ENCODE measurements at places on chromosomes 2 and 18. TPM values are rescaled to one million over a fixed set of nuclear protein-coding genes. Genes with fewer than 3 reads are reported as not detected.

Gene KIF1A
- total RNA-seq, result 2.5 TPM

Gene EPHA4
- total RNA-seq, result 2.2 TPM

Gene TET3
- total RNA-seq, result 31.7 TPM

Gene CCBE1
- not detected for total RNA-seq

Gene DSG1
- total RNA-seq, result not detected

Gene PROKR1
- not detected for total RNA-seq

Gene SULT1C2
- not detected for total RNA-seq

Gene PLCD4
- 0.40 TPM for total RNA-seq

Gene NRBP1
- 99.4 TPM for total RNA-seq

Gene RGPD3
- 0.32 TPM for total RNA-seq

Gene FHL2
- 2.6 TPM for total RNA-seq

Gene DPYSL5
- total RNA-seq, result not detected

Gene NT5C1B
- total RNA-seq, result not detected

Gene LYPD6
- not detected for total RNA-seq

Gene OSBPL1A
- total RNA-seq, result 1.3 TPM

Gene CYP27C1
- total RNA-seq, result not detected

Gene ASB18
- total RNA-seq, result not detected

Gene MRPL33
- total RNA-seq, result 67.9 TPM

Gene MTCL1
- 0.73 TPM for total RNA-seq

Gene POTEC
- total RNA-seq, result not detected

Gene IWS1
- 57.8 TPM for total RNA-seq

Gene HAT1
- total RNA-seq, result 76.6 TPM

Gene SLC23A3
- 0.84 TPM for total RNA-seq

Gene OXER1
- total RNA-seq, result not detected

Gene DUSP2
- total RNA-seq, result 525 TPM

Gene HJURP
- 6.2 TPM for total RNA-seq
